ENCODE measurements at places on chromosomes 7 and 10.

- DNase-seq = no peak
Measured at GRCh38 chr7:153152801-153153422, 393.4 kb downstream of the ACTR3B start.

GRCh38 chr7:17485368-17485767 lies 186.9 kb downstream of the AHR start:
- DNase-seq = no peak

GRCh38 chr10:133052076-133052475 lies 35.6 kb upstream of the ADGRA1 start:
- DNase-seq = no peak

DNA sequence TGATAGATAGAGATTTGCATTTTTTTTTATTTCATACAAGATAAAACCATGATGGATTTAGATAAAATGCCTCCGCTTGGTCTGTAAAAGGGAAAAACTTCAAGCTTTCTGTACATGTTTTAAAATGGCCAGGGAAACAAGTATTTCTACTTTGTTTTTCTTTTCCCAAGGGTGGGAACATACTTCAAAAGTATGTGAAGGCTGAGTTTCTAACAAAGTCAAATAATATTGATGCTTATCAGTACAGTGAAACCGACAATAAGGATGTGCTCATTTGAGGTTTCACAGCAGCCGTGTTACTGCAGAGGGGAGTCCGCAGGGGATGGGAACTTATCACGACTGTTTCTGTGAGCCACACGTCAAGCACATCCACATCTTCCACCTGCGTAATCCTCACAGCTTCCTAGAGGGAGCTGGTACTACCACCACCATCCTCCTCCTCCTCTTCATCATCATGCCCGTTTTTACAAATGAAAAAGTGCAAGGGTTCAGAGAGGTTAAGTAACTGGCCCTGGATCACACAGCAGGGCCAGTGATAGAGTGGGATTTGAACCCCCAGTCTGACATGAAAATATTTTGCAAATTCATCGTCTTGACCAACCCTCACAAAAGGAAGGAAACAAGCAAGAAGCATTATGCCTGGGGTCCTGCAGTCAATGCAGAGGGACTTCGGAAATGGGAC lies 94.3 kb downstream of the GPR26 start:
- no peak for DNase-seq

- no peak for DNase-seq
Measured at GRCh38 chr10:99579971-99580370, 40.3 kb downstream of the SLC25A28 start.

DNA sequence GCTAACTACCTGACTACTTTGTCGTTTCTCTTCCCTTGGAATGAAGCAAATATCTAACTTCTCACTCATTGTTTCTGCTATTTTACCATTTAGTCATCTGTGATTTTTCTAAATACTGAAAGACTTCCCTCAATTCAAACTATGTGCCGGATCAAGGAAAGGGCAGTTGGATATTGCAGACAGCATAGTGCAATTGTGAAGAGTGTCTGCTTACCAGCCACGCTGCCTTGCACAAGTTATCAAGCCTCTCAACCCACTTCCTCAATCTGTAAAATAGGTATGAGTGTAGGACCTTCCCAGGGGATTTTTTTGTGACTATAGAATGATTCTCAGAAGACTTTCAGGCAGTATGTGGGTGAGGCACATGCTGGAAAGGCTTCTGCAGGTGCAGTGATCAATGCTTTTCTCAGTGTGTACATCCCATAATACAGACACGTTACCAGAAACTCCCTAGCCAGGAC lies 54.3 kb downstream of the EGFR start:
- no peak for DNase-seq

DNA sequence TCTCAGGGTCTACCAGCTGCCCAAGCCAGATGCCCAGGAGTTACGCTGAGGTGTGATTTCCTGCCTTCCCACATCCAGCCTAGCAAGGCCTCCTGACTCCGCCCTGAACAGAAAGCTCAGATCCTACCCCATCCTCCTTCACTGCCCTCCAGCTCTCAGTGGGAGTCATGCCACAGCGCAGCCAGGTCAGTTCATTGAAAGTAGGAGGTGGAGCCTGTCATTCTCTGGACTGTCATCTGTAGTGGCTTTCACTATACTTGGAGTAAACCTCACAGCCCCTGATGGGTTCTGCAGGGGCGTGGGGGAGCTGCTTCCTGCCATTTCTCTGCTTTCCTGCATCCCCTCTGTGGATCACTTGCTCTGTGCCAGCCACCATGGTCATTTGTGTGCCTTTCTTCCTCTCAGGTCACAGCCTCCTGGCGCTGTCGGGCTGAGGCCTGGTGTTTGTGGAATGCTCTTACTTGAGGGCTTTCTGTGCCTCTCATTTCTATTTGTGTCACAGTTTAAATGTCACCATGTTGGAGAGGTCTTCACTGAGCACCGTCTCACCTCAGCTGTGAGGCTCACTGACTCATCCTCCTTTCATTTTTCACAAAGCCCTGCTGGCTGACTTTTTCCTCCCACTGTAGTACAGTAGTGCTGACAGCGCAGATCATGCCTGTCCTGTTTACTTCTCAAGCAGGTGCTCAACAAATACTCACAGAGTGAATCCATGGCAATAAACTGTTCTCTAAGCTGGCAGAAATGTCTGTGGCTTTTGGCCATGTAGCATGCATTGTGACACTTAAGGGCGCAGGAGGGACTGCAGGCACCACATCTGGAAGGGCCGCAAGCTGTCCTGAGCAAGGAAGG lies 61.0 kb upstream of the TMEM248 start:
- no peak for DNase-seq

DNA sequence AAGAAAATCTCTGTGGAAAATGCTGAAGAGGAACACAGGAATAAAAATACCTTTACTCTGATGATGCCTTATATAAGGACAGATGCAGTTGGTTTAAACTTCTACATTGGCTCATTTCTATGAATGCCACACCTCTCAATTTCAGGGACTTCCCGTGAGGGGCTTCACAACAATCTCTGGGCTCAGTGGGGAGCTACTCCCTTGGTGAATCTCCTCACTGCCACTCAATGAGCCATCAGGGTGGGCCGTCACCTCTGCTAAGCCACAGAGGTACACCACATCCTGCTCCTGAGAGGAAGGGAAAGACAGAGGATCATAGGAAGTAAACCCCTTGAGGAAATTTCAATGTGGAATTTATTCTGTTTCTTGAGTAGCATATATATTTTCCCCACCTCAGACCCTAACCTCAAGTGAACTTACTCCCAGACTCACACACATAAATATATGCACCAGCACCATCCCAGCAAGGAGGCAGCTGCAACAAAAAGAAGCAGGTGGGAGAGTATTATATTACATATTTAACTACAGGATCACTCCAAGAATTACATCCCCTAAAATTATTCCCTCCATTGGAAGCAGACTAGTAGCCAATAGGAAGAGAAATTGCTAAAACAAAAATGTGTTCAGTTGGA lies 63.3 kb upstream of the PRSS1 start:
- DNase-seq = peak; percentile 88

- no peak for DNase-seq
Measured at GRCh38 chr10:11698691-11699549, 43.3 kb upstream of the ECHDC3 start.

GRCh38 chr10:13973742-13974141 lies 357.0 kb downstream of the FRMD4A start:
- no peak for DNase-seq

DNA sequence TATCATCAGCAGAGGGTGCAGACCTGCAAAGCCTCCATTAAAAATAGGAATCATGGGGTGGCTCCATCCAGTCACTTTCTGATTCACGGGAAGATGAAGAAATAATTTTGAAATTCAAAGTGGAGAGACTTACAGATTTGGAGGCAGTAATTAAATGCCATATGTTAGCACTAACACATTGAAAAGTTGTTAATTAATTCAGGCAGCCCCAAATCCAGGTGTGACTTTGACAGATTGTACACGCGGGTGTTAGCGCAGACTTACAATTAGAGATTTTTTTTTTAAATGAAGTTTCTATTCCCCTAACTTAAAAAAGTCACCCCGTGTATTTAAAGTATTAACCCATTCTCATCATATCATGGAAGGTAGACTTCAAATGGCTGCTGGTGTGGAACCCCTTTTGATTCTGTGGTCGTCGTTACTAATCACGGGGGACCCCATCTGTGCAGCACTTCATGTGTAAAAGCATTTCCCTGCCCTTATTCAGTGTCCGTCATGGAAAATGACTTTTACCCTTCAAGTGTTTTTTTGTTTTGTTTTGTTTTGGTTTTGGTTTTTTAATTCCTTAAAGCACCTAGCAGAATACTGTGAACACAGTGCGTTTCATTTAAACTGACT lies 235.8 kb downstream of the CELF2 start:
- DNase-seq = no peak

All from NCI-H2171 treated with DMSO at 0.1 percent for 48 hours (cell line).